ENCODE measurements at places on chromosomes 16 and 17.
A peak's percentile ranks its signal among the peaks of the same experiment; 100 is the strongest.

DNA sequence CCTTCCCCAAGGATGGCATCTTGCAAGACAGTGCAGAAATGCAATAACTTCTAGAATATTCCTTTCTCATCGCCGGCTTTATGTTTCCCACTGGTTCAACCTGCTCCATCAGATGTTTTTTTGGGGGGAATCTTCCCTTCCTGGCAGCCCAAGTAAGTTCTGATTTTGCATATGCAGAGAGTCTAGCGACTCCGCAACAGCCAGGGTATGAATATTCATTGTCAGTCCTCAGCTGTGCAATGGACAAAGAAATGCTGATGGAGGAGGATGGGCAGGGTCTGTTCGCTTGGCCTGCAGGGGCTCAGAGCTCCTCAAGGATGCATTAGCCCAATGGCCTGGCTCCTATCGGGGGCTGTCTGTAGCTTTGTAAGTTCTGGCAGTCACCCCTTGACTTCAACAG, 358.8 kb upstream of the CCL2 start:
- no peak for DNase-seq

GRCh38 chr16:87058728-87059250, 258.4 kb downstream of the C16orf95 start:
- no peak for DNase-seq

GRCh38 chr17:75771334-75772281, 6.6 kb upstream of the GALK1 start:
- DNase-seq = no peak

GRCh38 chr16:70694868-70695218, 9.0 kb upstream of the MTSS2 start:
- no peak for DNase-seq

- DNase-seq = no peak
Observed at GRCh38 chr16:14454391-14454790, 175.7 kb downstream of the PARN start.

GRCh38 chr16:57536306-57537193, at the start of gene CCDC102A:
Gene CCDC102A (minus strand): TSS chr16:57536571. CDS start chr16:57529177, 7,394 bp downstream.
- DNase-seq = no peak

DNA sequence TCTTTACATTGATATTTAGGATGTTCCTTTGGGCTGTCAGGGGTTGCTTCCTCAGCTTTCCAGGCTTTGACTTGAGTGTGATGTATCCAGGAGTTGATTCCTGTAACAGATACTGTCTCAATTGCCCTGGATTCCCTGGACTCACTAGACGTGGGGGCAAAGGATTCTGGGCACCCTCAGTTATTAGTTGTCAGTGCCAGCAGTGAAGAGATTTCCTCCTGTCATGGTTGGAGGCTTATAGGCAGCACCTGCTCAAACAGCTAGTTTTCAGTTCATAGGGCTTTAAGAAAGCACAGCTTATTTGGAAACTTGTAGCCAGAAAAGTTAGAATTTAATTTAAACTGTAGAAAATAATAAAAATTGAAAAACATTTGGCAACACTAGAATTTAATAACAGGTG, 9.5 kb upstream of the B4GALNT2 start:
- DNase-seq = no peak

- peak; percentile 94 for DNase-seq
Observed at GRCh38 chr17:40486522-40487370, 14.7 kb downstream of the TNS4 start.

DNA sequence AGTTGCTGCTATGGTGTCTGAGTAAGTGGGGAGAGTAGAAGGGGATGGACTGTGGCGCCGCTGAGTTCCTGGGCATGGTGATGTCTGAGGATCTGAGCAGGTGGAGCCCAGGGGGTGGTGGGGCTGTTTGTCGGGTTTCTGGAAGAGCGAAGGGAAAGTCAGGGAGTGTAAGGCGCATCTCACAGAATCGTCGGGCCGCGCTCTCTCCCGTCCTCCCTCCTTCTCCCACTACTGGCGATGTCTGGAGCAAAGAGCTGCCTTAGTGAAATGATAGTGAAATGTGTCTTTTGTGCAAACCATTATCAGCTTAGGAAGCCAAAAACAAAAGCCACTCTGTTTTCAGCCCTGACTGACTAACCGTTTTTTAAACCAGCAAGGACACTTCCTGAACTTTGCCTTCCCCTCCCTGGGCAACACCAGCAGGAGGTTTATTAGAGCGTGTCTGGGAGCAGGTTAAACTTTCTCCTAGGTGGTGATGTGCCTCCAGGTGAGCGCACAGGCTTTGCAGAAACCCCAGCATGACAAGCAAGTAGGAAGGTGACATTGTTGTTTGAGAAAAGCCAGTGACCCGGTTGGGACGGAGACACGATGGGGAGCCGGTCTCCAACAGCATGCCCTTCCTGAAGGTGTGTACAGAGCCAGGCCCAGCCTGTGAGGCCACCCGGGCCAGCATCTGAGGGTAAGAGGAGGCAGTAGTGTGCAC, 49.1 kb downstream of the RAB11FIP3 start:
- no peak for DNase-seq

Data from SW 1271 (cell line).